ENCODE measurements at places on chromosomes 6 and 20.

DNA sequence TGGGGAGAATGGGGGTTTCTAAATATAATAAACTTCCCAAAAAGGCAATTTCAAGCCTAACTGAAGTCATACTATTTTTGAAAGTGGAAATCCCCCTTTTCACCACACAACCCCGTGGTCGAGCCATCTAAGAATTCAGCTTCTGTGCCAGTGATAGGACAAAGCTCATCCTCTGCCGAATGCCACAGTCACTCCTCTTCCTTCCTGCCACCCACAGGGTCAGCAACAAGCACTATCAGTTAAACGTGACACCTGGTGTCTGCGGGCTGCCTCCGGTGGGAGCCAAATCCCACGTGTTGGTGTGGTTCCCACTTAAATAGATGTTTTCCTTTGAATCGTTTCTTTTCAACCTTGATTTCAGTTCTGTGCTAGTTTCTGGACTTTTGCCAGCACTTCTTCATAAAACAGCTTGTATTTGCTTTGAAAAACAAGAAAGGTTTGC is 60.7 kb downstream of the TNFAIP3 start:
- peak; percentile 34 for DNase-seq

DNA sequence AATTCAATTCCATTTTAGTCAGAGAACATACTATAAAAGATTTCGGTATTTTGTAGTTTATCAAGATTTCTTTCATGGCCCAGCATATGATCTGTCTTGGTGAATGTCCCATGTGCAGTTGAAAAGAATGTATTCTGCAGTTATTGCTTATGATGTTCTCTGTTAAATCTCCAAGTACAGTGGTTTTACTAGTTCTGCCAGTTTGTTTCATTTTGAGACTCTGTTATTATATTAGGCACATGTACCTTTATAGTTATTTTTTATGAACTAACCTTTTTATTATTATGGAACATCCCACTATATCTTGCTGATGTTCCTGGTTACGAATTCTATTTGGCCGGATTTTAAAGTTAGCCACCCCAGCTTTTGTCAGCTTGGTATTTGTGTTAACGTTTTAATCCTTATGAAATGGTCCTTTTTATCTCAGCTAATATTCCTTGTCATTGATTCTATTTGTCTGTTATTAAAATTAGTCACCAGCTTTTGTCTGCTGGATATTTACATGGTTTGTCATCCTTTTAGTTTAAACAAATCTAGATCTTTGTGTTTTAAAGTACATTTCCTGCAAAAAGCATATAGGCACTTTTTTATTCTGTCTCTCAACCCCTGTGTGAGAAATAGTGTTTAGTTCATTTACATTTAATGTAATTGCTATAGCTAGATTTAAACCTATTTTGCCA is 48.9 kb downstream of the VTA1 start:
- DNase-seq, result no peak

DNA sequence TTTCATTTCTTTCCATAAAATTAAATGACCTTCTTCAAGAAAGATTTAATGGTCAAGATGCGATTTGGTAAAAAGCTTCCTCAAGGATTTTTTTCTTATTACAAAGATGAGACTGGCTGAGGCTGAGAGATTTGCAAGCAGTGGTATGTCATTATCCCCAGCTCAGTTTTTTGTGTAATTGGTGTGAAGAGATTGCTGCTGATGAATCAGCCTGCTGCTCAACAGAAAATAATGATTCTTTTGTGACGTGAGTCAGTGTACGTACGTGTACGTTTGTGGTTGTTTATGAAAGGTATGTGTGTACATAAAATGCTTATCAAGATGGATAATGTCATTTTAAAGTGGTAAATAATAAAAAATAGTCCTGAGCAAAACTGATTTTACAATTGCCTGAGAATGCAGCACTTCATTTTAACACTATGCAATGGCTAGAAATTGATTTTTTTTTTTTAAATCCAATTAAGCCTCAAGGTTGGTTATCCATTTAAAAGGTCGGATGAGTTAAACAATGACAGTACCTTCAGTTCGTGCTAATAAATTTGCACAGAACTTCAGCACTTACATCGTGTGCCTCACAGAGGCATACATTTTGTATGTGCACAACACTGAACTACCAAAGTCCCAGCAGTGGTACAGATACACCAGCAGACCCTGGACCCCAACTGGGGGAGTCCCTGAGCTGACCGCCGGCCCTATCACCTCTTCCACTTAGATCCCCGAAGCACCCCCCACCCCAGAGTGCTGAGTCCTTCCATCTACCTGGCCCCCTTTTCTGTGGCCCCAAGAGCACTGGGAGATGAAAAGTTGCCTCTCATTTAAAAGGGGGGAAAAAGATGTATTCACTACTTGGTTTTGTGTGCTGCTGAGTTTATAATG is 9.7 kb upstream of the NPEPL1 start:
- DNase-seq, result no peak

DNA sequence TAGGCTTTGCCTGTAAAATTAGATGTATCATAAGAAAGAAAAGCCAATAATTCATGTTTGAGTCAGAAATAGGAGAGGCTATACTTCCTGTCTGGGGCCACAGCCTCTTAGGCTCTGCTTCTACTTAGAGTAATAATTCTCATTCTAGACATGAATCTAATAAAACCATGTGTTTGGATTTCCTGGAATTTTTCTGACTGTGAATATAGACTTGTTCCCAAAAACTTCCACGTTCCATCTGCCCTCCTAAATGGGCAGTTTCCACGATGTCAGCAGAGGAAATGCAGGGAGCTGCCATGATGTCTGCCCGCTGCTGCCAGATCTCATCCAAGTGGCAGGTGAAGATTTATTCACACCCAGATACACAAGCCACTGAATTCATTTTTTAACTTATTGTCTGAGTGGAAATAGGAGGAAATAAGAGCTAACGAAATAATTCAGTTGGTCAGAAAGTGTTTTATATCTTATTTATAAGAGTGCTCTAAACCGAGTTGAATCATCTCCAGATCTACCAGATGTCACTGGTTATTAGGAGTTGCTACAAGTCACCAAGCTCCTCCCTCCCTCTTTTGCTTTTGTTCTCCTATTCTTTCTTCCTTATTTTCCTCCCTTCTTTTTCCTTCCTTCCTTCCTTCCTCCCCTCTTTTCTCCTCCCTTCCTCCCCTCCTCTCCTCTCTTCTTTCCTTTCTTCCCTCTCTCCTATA is 69.3 kb downstream of the ALDH8A1 start:
- DNase-seq, result no peak

GRCh38 chr20:62129731-62130531 is 7.7 kb downstream of the LSM14B start:
- DNase-seq, result no peak

DNA sequence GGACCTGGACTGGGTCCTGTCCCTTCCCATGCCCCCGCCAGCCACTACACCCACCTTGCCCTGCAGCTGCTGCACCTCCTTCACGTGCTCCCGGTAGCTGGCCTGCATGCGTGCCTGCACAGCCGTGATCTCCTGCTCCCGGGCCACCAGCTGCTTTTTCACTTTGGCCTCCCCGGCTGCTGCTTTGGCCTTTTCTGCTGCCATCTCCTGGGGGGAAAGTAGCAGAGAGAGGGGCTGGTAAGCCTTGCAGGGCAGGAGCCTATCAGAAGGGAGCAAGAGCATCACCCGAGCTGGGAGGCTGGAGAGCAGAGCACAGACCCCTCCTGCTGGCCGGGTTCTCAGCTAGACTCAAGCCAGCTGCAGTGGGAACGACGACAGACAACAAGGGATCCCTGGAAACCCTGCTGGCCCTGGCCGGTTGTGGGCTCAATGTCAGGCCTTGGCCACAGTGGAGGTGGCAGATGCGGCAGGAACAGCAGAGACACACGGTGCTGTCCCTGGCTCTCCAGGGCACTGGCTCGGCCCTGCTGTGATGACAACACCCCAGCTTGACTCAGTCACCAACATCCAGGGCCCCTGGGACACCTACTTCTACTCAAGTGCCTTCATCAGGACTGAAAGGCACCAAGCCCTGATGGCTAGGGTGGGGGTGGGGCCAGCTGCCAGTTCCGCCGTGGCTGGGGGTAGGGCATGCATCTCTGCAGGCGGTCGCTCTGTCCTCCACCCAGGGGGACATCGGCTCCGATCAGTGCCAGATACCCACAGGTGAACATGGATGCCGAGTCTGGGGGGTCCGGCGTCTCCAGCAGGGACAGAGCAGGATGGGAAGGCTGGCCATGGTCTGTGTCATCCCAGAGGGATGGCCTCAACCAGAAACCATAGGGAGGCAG is 45.3 kb downstream of the RRBP1 start:
- no peak for DNase-seq

DNA sequence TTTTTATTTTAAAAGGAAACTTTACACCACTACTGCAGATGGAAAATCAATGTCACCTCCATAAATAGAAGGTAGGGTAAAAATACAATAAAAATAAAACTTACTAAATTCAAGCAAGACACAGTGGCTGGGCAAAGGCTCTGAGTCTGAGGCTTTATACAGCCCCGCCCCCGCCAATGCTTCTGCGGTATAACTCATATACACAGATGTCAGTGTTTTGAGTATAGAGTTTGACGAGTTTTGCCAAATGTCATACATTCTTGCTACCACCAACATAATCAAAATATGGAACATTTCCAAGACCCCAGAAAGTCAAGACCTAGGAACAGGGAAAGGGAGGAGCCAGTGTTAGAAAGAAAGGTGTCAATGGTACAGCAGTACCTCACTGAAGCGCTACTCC is 12.8 kb downstream of the NFATC2 start:
- DNase-seq, result no peak
